Testis (tissue), 5 donors: ENCODE measurements at places on chromosomes 4 and X.
A peak's percentile ranks its signal among the peaks of the same experiment; 100 is the strongest.

DNA sequence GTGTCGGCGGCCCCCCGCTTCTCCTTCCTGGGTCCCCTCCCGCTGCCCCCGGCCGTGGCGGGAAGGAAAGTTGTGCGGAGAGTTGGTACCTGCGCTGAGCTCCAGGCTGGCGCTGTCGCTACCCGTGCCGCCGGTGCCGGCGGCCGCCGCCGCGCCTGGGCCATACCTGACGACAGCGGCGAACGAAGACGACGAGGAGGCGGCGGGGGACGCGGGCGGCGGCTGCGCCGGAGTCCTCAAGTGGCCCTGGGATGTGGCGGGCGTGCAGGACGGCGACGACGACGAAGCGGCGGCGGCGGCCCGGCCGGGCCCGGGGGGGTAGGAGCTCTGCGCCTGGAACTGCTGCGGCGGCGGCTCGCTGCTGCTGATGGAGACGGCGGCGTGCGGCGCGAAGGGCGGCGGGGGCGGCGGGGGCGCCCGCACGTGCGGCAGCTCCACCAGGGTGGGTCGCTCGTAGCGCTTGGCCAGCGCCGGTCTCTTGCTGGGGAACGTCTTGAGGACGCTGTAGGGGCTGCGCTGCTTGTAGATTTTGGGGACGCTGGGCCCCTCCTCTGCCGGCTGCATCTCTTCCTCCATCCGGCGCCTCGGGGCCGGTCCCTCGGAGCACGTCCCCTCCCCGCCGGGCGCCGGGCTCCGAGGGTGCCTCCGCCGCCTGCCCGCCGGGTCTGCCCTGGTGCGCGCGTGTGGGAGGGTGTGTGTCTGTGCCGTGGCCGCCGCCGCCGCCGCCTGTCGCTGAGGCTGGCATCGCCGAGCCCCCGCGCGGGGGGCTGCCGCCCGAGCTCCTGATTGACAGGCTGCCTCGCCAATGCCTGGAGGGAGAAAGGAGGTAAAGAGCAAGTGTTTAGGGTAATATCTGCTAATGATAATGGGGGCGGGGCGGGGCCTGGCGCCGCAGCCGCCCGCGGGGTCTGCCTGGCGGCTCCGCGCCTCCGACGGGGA lies 618 bp downstream of the BEND4 start:
- DNase-seq, result peak; percentile 81

GRCh38 chr4:82851885-82852750 lies 38.8 kb downstream of the SEC31A start:
- DNase-seq, result no peak

- DNase-seq, result no peak
Observed at GRCh38 chr4:154738426-154738825, 5.4 kb upstream of the LRAT start.

DNA sequence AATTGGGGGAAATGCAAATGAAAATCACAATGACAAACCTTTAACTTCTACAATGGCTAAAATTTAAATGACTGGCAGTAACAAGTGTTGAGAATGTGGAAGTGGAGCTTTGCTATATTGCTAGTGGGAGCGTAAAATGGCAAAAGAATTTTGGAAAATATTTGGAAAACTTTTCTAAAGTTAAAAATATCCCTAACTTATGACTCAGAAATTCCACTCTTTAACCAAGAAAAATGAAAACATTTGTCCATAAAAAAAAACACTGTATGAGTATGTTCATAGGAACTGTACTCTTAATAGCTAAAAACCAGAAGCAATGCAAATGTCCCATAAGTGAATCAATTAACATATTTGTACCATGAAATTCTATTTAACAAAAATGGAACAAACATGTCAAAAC lies 3.6 kb downstream of the TBCK start:
- DNase-seq, result no peak

GRCh38 chrX:72005046-72005445 lies 94.4 kb downstream of the NHSL2 start:
- DNase-seq, result no peak

DNA sequence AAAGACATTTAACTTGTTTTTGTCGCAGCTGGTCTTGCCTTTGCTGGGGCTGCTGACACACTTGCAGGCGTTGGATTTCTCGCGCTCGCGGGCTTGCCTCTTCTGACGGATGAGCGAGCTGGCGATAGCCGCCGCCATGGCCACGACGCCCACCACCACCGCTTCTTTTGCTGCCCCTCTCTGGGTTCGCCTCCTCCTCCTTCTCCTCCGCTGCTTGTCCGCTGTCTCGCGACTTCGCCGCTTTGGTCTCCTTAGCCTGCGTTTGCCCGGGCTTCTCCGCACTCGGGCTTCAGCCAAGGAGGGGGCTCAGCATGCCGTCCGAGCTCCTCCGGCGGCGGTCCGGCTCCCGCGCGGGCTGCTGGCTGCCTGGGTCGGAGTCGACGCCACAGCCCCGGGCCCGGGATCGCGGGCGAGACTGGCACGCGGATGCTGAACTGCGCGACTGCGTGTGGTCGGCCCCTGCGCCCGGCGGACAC lies 613 bp downstream of the FGF13 start:
- peak; percentile 17 for DNase-seq

DNA sequence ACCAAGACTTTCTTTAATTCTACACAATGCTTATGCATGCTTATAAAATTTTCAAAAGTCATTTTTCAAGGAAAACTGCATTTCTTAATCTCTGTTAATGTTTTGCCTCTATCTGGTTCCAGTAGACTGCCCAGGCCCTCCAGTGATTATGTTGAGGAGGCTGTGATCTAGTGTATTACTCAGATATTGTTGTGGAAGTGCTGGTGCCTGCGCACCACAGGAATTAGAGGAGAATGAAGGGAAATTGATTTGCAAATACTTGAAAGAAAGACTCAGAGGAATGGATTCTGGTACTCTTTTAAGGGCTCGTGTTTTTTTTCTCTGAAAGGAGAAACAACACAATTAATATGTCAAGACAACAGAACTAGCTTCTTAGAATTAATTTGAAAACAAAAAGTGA lies 1015.1 kb downstream of the RPA4 start:
- no peak for DNase-seq
